ENCODE measurements at places on chromosomes 11 and 22.
A peak's percentile ranks its signal among the peaks of the same experiment; 100 is the strongest.

DNA sequence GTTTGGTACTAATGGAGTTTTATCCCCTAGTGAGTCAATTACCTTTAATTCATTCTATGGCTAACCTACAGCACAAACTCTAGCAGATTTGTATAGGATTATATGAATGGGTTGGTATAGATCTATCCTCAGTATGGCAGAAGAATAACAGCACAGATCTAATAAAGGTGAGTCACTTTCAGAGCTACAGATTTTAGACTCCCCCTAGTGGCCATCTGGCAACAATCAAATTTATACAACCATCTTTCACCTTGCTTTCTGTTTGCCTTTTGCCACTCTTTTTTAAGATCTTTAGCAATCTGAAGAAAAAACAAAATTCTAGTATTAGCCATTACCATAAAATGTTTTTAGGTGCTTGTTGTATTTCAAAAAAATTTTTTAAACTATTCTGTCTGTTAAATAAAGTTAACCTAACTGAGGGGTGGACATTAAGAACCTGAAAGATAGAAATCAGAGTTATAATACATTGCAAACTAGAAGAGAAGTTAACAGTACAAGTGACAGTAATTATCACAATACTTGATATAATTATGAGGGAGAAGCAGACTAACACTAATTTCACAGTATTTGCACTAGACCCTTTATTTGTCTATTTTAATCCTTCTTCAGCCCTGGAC is 25.8 kb downstream of the DDIAS start:
- no peak for DNase-seq

GRCh38 chr22:44003405-44004103 is 20.5 kb upstream of the PARVB start:
- DNase-seq = no peak

- no peak for DNase-seq
These were observed 21.0 kb upstream of the HTATIP2 start for GRCh38 chr11:20342347-20343141.

GRCh38 chr11:131694526-131695424 is 324.4 kb downstream of the NTM start:
- peak; percentile 90 for DNase-seq

DNA sequence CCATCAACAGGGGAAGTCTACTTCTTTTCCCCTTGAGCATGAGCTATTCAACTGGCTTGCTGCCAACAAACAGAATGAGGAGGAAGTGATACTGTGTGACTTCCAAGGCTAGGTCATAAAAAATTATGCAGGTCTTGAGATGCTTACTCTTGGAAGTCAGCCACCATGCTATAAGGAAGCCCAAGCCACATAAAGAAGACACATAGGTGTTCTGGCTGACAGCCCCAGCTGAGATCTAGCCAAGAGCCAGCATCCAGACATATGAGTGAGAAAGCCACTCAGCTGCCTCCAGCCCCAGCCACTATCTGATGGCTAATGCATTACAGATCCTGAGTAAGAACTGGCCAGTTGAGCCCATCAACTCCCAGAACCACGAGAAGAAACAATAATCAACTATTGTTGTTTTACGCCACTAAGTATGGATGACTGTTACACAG is 31.0 kb upstream of the PPP2R1B start:
- DNase-seq = no peak

DNA sequence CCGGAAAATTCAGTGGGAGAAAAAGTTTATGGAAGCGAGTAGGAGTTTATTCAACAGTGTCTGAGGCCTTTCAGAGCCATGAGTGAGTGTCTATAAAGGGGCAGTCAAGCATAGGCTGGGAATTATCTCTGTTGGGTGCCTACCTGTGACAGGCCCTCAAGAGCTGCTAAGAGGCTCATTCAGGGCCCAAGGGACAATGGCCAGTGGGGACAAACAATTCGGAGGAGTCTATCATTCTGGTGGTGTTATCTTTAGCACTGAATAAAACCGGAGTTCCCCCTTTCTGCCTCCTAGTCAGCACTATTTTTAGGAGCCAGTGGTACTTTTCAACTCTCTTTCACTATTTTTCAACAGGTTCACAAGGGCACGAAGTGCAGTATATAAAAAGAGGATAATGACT is 89.5 kb upstream of the HTATIP2 start:
- DNase-seq = no peak

DNA sequence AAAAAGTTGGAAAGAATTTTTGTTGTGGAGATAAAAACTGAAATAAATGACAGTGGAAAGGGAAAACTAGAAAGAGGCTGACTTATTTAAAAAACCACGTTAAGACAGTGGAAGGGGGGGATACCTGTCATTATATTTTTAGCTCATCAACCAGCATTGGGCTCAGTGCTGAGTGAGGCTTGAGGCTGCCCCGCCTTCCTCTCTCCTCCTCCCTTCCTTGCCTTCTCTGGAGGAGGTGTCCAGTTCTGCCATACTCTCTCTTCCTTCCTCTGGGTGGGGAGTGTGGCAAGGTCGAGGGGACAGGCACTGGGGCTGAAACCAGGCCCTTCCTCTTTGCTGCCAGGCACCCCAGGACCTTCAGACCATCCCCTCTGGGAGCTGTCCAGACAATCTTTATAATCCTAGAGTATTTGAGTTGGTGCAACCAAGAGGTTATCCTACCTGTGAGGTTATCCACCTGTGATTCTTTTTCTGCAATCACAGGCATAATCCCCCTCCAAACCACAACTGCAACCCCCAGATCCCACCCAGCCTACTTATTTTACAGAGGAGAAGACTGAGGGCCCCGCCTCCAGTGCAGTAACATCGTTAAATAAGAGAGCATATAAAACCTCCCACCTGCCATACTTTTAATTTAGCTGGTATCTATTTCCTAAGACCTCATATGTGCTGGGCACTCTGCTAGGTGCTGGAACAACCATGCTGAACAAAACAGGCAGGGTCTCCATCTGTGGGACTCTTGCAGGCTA is 578.5 kb downstream of the BUD13 start:
- DNase-seq = no peak

GRCh38 chr11:100757646-100758045 is 70.6 kb downstream of the ARHGAP42 start:
- DNase-seq = no peak

DNA sequence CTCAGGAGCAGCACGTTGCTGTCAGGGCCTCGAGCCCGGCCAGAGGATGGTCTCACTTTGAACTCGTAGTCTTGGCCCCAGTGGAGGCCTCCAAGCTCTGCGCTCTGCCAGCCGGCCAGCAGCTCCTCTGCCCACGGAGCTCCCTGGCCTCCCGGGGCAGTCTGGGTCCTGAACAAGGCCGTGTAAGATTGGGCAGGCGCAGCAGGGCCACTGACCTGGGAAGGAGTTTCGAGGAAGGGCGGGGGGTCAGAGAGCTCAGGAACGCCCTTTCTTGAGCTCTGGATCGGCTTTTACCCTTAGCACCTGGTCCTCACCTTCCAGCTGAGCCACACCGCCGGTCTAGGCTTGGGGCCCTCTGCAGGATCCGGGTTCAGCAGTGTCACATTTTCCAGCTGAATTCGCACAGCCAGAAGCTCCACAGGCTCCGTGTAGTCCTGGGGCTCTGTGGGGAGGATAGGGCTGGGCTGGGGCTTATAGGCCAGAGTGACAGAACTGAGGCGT is 2.1 kb downstream of the ROBO4 start:
- DNase-seq = no peak

DNA sequence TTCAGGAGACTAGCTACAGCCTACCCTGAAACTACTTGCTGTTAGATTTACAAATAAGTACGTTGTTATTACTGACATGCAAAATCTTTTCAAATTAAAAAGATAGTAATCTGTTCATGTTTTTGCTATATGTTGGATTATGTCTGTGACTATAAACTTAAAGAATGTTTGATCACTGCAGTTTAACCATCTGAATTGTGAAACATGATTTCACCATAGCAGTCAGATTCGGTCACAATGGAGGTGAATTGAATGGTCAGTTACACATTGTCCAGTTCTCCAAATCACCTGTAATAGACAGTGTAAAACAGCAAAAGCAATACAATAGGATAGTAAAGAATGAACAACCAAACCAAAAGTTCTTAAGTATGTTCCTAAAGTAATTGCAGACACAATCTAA is 43.3 kb downstream of the CCDC83 start:
- no peak for DNase-seq

DNA sequence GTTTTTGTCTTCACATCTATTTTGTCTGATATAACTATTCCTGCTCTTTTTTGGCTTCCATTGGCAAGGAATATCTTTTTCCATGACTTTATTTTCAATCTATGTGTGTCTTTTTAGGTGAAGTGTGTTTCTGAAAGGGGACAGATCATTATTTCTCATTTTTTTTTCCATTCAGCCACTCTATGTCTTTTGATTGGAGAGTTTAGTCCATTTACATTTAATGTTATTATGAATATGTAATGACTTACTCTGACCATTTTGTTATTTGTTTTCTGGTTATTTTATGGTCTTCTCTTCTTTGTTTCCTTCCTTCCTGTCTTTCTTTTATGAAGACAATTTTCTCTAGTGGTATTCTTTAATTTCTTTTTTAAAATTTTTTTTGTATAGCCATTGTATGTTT is 178.6 kb upstream of the CNTN5 start:
- no peak for DNase-seq

DNA sequence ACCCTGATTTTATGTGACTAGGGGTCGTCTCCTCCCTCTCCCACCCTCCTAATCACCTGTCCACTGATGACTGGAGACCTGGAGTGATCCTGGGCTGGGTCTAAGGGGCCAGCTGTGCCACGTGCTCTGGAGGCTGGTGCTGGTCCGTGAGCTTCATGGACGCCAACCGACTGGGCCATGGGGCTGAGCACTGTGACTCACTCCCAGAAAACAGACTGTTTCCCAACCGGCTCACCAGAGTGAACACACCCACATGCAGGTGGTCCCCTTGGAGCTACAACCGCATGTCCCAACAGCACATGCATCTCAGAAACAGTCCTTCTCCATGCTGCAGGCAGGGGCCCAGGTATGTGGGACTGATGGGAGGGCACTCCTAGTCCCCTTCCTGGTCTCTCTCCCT is 14.0 kb upstream of the LMO1 start:
- DNase-seq = no peak

GRCh38 chr11:10348650-10349280 is 43.9 kb downstream of the ADM start:
- DNase-seq = no peak

- no peak for DNase-seq
These were observed 47.2 kb downstream of the MN1 start for GRCh38 chr22:27754247-27754887.

DNA sequence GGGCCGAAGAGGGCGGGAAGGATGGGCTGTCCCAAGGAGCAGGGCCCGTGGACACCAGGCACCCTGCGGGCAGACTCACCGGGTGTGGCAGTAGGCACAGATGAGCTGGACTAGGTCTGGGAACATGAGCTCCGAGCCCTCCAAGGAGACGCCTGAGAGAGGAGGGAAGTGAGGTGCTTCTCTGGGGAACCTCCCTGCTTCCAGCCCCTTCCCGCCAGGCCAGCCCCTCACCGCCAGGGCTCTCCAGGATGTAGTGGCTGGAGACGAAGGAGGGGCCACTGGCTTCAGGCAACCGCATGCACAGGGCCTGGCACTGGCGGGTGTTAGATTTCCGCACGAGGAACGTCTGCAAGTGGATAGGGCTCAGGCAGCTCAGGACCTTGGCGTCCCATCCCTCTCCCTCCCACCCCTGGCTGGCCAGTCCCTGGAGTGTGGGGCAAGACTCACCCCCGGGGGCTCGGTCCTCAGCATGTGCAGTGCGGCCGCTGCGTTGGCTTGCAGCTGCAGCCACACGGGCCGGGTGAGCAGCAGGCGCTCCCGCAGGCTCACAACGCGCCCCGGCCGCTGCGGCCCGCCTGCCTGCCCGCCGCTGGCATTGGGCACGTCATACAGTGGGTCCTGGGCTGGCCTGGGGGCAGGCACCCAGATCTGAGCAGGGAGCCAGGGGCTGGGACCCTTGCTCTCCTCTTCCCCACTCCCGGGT is 552 bp downstream of the RIN1 start:
- DNase-seq = no peak

DNA sequence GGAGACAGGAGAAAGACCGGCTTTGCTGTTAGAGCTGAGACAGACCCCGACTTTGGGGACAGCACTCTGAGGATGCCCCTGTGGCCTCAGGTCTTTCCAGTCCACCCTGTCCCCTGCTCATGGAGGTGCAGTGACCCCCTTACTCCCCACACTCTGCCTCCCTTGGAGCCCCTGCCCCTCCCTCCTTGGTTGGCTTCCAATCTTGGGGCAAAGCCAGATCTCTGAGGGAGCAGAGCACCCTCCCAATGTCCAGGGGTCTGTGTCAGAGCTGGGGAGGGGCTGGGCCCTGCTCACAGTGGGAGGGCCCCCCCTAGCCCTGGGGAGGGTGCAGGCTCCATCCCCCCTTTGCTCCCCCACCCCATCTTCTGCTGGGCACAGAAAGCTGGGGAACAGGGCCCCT is 50.0 kb downstream of the IGLL1 start:
- no peak for DNase-seq

GRCh38 chr11:63880403-63880790 is 36.6 kb downstream of the RCOR2 start:
- DNase-seq = no peak

GRCh38 chr11:14541192-14541947 is 21.2 kb upstream of the PSMA1 start:
- DNase-seq = no peak

- peak; percentile 65 for DNase-seq
These were observed 55.2 kb downstream of the NECTIN1 start for GRCh38 chr11:119673759-119674336.

- DNase-seq = no peak
These were observed 14.7 kb downstream of the TBC1D10A start for GRCh38 chr22:30312053-30312452.

- no peak for DNase-seq
These were observed 121.1 kb downstream of the KCNC1 start for GRCh38 chr11:17855531-17856290.

DNA sequence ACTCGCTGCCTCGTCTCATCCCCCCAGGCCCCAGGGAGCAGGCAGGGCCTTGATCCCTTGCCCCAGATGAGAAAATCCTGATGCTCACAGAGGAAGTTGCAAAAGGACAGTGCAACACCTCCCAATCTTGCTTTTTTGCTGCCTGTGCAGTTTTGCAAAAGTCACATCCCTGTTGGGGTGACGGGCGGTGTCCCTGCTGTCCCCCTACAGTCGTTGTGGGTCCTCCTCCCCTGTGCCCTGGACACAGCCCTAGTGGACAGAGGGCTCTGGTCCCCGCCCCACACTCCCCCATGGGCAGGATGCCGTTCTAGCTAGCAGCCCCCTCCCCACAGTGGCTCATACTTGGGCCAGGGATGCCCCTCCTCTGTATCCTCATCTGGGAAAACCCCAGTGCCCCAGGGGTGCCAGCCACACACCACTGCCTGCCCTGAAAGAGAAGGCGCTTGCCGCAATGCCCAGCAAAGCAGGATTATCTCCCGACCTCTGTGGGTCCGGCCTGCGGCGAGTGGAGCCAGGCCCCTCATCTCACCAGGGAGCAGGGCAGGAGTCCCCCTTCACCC is 18.4 kb upstream of the CTSD start:
- DNase-seq = no peak

DNA sequence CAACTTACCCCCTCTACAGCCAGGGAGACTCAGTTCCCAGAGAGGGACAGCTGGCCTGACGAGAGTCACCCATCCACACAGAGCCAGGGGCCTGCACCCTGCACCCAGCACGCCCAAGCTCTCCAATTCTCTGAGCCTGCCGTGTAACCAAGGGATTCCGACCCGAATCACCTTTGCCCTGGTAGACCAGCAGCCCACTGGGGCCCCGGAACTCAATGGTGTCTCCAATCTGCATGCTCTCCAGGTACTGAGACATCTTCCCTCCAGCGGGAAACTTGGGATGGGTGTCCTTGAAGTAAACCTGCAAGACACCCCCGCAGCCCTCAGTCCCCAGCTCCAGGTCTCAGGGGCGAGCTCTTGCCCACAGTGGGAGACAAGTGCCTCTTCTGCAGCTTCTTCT is 12.4 kb downstream of the ATP5MGL start:
- no peak for DNase-seq

- DNase-seq = no peak
These were observed 12.7 kb downstream of the LGALS12 start for GRCh38 chr11:63518548-63518947.
